ENCODE measurements at places on chromosomes 4 and X.
A peak's percentile ranks its signal among the peaks of the same experiment; 100 is the strongest.

GRCh38 chr4:151417766-151418376 is 8.9 kb downstream of the FHIP1A start:
- H3K4me3 ChIP-seq: no peak overlapping the region
- no peaks in the 10 kb centered on the region for H3K36me3 ChIP-seq
- no peaks in the 10 kb centered on the region for H3K27me3 ChIP-seq
- no peaks in the 10 kb centered on the region for H3K4me1 ChIP-seq
- no peak for ATAC-seq

- H3K36me3 ChIP-seq: no peaks in the 10 kb centered on the region
- no peak for ATAC-seq
- H3K27me3 ChIP-seq: no peaks in the 10 kb centered on the region
- no peaks in the 10 kb centered on the region for H3K4me1 ChIP-seq
- H3K4me3 ChIP-seq: no peak overlapping the region
Observed at GRCh38 chr4:53558065-53558801, 33.1 kb downstream of the LNX1 start.

DNA sequence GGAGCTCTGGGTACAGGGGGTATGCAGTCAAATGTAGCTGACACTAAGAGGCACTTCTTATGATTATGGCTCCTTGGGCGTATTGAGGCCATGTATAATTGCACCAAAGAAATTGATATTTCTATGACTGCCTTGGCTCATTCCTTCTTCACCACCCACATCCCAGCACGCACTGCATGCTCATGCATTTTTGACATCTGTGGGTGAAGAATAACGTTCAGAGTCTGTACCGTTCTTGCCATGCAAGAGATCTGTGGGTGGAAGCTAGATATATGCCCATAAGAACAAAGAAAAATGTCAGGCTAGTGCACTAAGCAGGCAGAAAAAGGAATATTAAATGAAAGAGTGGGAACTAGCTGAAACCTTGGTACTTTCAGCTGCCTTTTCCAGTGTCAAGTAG is 93.4 kb downstream of the EMCN start:
- H3K27ac ChIP-seq: no peak overlapping the region
- no peaks in the 10 kb centered on the region for H3K27me3 ChIP-seq

DNA sequence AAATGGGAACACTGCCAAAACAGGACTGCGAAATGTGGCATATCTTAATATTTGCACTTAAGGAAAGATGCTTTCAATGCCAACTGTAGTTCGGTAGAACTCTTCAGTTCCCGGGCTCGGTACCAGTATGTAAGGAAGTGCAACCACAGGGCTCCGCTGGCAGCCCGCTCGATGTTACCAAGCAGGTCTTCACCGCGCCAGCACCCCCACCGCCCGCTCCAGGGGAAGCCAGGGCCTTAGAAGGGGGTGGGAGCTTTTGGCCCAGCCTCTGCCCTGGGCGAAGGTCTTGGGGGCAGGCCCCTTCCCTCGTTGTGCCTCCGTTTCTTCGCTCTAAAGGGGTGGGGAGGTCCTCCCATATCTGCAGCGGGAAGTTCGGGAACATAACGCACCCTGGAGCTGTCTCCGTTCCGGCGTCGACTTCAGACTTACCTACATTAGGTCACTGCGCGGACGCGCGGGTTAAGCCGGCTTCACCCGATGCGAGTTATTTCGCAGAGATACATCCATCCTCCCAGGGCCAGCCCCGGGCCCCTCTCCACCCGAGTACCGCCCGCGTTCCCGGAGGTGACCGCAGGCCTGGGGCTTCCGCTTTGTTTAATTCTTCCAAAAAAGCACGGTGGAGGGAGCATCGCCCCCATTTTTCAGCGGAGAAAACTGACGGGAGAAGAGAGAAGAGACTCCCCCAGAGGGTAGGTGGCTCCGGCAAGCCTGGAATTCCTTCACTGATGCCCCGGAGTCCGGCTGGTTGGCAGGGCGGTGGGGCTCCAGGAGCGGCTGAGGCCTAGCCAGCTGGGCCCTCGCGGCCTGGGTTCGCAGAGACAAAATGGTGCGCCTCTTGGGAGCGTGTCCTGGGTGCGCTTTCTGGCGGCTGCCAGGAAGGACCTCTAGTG is 1.0 kb upstream of the HMX1 start:
- peak overlapping the region; percentile 35 for H3K4me3 ChIP-seq
- no peaks in the 10 kb centered on the region for H3K36me3 ChIP-seq
- no peak overlapping the region for H3K27ac ChIP-seq
- no peaks in the 10 kb centered on the region for H3K4me1 ChIP-seq

GRCh38 chr4:145436114-145436513 is 45.5 kb upstream of the SMAD1 start:
- no peaks in the 10 kb centered on the region for H3K27me3 ChIP-seq
- no peaks in the 10 kb centered on the region for H3K4me1 ChIP-seq
- ATAC-seq: no peak
- no peak overlapping the region for H3K27ac ChIP-seq
- H3K36me3 ChIP-seq: no peaks in the 10 kb centered on the region
- no peak overlapping the region for H3K4me3 ChIP-seq

DNA sequence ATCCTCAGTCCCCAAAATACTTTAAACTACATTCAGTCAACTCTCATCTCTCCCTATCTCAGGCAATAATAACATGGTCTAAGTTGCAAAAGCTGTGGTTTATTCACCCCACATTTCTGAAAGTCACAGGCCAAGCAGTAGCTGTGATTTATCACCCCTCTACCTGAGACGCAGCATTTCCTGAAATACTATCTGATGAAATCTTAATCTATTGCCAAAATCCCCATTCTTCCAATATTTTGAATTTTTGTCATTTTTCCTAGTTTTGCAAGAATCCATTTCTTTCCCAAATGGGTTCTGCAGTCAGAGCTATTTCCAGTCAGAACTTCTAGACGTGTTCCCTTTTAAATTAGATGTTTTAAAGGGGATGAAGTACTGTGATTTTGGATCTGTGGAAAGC is 148.3 kb downstream of the BANK1 start:
- no peaks in the 10 kb centered on the region for H3K27me3 ChIP-seq
- no peaks in the 10 kb centered on the region for H3K36me3 ChIP-seq
- no peak for ATAC-seq
- no peak overlapping the region for H3K4me3 ChIP-seq
- no peaks in the 10 kb centered on the region for H3K4me1 ChIP-seq
- H3K27ac ChIP-seq: no peak overlapping the region

DNA sequence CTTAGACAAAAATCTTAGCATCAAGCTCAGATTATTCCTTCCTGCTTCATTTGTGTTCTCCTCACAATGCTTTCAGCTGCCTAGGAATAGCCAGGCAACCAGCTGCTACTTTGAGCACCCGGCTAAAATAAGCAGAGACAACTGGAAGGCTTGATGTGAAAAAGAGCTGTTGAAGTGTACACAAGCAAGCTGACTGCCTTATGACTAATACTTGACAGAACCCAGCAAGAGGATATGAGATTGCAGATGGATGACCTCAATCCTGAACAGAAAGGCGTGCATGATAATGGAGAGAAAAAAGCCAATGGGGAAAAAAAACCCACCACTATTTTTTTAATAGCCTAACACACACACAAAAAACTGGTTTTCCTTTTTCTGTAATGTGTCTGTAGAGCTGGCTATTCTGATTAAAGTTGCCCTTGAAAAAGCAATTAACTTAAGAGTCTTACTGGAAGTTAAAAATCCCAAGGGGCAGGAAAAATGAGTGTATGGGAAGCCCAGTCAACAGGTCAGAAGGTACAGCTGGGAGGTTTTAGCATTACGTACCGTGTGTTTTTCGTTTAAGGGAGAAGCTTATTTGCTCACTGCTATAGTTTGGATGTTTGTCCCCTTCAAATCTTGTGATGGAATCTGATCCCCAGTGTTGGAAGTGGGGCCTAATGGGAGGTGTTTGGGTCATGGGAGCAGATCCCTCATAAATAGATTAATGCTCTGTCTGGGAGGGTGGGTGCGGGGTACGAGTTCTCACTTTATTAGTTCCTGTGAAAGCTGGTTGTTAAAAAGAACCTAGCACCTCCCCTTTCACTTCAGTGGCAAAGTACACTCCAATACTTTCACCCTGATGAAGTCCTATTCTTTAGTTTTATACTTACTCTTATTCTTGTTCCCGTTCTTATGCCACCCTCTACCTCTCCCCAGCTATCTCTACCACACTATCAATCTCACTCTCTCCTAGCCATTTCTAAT is 37.1 kb upstream of the HERC6 start:
- peak; percentile 93 for ATAC-seq
- H3K4me3 ChIP-seq: no peak overlapping the region
- H3K27me3 ChIP-seq: no peaks in the 10 kb centered on the region

DNA sequence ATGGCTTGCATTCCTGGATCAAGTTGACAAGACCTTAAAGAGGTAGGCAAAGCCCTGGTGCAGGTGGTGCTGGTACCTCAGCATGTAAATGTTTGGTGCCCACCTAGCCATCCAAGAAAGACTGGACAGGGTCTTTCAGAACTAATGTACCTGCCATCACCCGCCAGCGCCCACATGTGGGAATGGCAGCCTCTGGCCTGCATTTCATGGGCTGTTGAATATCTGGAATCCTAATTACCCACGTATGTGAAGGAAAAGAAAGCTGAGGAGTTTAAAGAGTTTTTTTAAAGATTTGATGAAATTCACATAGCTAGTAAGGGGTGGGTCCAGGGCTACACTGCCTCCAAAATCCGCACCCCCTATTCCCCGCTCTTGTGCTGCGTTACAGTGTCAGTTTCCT is 8.6 kb upstream of the CCDC149 start:
- H3K27ac ChIP-seq: no peak overlapping the region
- no peaks in the 10 kb centered on the region for H3K36me3 ChIP-seq
- H3K4me3 ChIP-seq: no peak overlapping the region
- no peaks in the 10 kb centered on the region for H3K4me1 ChIP-seq
- H3K27me3 ChIP-seq: no peaks in the 10 kb centered on the region

DNA sequence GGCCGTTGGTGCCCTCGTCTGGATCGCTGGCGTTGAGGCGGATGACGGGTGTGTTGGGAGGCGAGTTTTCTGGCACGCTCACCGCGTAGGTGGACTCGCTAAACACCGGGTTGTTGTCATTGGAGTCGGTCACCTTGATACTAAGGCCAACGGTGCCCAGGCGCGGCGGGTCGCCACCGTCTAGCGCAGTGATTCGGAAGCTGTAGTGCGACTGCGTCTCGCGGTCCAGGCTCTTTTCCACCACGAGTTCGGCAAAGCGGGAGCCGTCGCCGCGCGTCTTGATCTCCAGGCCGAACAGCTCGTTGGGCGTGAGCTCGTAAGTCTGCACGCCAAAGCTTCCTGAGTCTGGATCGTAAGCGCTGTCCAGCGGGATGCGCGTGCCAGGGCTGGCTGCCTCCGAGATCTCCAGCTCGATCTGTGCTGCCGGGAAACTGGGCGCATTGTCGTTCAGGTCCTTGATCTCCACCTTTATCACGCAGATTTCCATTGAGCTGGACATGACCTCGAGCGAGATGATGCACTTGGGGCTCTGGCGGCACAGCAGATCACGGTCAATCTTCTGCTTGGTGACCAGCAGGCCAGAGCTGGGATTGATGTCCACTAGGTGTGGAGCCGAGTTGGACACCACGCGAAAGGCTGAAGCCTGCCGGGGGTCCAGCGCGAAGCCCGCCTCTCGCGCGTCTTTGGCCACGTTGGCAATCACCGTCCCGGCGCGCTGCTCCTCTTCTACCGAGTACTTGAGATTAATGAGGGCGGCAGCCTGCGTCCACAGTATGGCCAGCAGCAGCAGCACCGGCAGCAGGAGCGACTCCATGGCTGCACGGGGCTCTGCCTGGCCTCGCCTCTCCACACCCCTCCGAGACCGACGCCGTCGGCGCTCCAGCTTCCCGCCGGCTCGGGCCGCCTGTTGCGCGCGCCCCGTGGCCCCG is 2.0 kb downstream of the PCDH19 start:
- H3K27me3 ChIP-seq: peaks cover 73% of the 10 kb centered on the region
- H3K27ac ChIP-seq: no peak overlapping the region
- no peak for ATAC-seq
- no peaks in the 10 kb centered on the region for H3K36me3 ChIP-seq
- peak overlapping the region; percentile 51 for H3K4me3 ChIP-seq
- H3K4me1 ChIP-seq: peaks cover 25% of the 10 kb centered on the region

- H3K27me3 ChIP-seq: no peaks in the 10 kb centered on the region
- H3K27ac ChIP-seq: no peak overlapping the region
- H3K4me1 ChIP-seq: no peaks in the 10 kb centered on the region
- no peak for ATAC-seq
Observed at GRCh38 chr4:156374069-156374468, 420.4 kb upstream of the CTSO start.

- no peak overlapping the region for H3K27ac ChIP-seq
- H3K4me3 ChIP-seq: no peak overlapping the region
- no peak for ATAC-seq
- H3K36me3 ChIP-seq: no peaks in the 10 kb centered on the region
- no peaks in the 10 kb centered on the region for H3K4me1 ChIP-seq
- no peaks in the 10 kb centered on the region for H3K27me3 ChIP-seq
Observed at GRCh38 chr4:147388018-147388417, 92.9 kb upstream of the EDNRA start.

DNA sequence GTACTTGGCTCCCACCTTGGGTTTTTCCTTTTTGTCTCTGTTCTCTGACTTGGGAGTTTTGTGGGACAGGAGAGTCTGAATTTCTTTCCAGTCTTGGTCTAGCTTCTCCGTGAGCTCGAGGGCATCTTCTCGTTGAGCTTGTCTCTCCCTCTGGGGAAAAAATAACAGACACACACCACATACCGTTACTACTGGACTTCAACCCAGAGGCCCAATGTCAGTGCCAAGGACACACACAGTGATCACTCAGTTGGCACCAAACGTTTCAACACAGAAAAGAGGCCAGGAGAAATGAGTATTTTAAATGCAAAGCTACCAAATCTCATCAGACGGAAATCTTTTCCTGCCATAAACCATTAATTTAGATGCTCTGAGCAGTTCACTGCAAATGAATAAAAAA is 9.7 kb downstream of the NOP14 start:
- H3K27ac ChIP-seq: no peak overlapping the region
- no peaks in the 10 kb centered on the region for H3K27me3 ChIP-seq
- H3K4me1 ChIP-seq: peaks cover 2% of the 10 kb centered on the region
- peaks cover 100% of the 10 kb centered on the region for H3K36me3 ChIP-seq
- ATAC-seq: no peak

DNA sequence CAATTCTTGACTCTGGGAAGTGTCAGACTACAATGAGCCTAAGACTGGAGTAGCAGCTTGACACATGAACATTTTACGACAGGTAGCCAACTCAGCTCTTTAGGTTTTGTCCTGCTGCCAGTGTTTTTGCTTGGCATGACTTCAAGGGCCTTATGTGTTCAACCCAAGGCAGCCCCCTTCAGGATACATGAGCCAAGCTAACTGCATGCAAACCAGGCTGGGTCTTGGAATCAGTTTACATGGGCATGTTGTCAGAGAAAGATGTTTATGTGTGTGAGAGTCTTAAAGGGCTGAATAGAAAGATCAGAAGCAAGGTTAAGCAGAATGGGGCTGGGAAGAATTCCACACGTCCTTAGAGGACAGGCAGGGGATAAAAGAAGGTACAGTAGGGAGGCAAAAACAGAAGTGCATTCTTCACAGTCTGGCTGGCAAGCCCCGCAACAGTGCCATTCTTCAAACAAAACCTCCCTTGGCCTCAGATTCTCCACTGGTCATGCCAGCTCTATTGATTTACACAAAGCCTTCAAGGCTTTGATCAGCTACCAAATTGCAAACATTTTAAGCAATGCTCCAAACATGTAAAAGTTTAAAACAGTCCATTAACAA is 97.3 kb downstream of the NKX6-1 start:
- ATAC-seq: no peak
- H3K27me3 ChIP-seq: no peaks in the 10 kb centered on the region
- no peak overlapping the region for H3K4me3 ChIP-seq

- no peak for ATAC-seq
- H3K4me1 ChIP-seq: no peaks in the 10 kb centered on the region
- no peak overlapping the region for H3K4me3 ChIP-seq
- no peaks in the 10 kb centered on the region for H3K36me3 ChIP-seq
- H3K27ac ChIP-seq: no peak overlapping the region
- no peaks in the 10 kb centered on the region for H3K27me3 ChIP-seq
Observed at GRCh38 chr4:88998001-88998400, 59.0 kb downstream of the FAM13A start.

- ATAC-seq: no peak
- H3K36me3 ChIP-seq: no peaks in the 10 kb centered on the region
- no peaks in the 10 kb centered on the region for H3K4me1 ChIP-seq
- H3K27ac ChIP-seq: no peak overlapping the region
Observed at GRCh38 chr4:111031001-111031579, 408.2 kb upstream of the PITX2 start.

Data from gastroesophageal sphincter (tissue), 4 donors.